Skeletal muscle cell (primary cell): ENCODE measurements at places on chromosomes 13 and 19.

GRCh38 chr19:57637379-57637778 lies 4.4 kb downstream of the ZNF211 start:
- no peak for DNase-seq

DNA sequence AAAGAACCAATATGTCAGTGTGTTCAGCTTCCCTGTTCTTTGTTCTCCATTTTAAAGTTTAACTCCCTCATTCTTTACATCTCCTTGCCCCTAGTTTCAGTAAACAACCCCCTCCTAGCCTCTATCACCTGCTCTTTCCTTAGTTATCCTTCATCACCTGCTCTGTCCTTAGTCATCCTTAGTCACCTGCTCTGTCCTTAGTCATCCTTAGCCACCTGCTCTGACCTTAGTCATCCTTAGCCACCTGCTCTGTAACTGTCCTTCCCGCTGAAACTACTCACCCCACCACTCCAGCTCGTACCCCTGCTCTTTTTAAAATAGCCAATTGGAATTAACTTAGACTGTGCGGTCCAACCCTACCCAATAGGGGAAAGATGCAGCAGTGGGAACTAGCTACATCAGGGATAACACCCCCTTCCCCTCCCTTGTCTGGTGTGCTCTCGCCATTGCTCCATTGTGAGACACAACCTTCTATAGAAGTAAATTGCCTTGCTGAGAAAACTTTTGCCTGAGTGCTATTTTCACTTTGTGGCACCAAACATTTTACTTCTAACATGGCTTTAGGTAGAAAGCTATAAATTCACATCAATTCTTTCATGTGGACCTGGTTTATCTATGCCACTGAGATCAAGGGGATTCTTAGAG lies 16.2 kb downstream of the EDNRB start:
- DNase-seq: no peak

- DNase-seq: no peak
Observed at GRCh38 chr13:27839809-27840467, 47.7 kb downstream of the GSX1 start.

DNA sequence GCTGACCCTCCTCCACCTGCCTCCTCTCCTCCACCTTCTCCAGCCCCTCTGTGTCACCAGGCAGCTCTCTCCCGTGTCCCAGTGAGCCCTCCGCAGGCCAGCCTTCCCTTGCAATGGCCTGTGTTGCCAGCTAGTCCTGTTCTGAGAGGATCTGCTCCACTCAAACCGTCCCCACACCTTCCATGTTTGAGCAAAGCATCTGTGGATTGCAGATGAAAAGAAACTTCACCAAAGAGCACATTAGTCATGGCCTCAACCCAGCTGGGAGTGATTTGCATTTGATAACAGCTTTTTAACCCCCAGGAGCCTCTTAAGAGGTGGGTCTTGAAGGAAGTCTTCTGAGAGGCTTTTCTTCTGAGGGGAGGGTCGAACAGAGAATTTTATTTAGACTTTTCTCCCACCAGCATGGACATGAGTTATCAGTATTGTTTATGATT lies 72.8 kb downstream of the COL4A2 start:
- DNase-seq: no peak

GRCh38 chr13:21717817-21718216 lies 46.9 kb downstream of the FGF9 start:
- no peak for DNase-seq
